CD8-positive, alpha-beta memory T cell (primary cell): ENCODE measurements at places on chromosomes 3 and 15.
A peak's percentile ranks its signal among the peaks of the same experiment; 100 is the strongest.

GRCh38 chr3:120454076-120454689 is 3.4 kb upstream of the FSTL1 start:
- no peaks in the 10 kb centered on the region for H3K36me3 ChIP-seq
- H3K4me3 ChIP-seq, result no peak overlapping the region
- peaks cover 7% of the 10 kb centered on the region for H3K27me3 ChIP-seq

DNA sequence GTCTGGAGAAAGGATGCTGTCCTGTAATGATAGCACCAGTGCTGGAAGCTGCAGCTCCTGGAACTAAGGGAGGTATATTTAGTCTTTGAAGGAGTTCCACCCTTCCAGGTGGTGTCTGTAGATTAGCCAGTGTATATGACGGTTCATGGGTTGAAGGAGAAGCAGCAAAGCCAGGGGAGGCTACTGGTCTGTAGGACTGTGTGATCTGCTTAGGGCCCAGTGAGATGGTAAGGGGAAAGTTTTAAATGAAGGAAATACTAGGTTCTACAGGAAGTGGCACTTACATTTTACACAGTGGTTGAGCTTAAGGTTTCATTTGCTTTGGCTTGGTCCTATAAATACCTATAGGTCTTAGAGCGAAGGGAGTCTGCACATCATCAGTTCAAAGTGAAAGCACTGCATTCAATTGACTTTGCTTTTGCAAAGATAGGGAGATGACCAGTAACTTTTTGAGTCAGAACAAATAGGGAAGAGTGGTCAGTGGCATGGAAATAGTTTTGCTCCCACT is 5.6 kb downstream of the SLC25A38 start:
- DNase-seq, result no peak
- H3K27ac ChIP-seq, result peak overlapping the region; percentile 34
- H3K4me3 ChIP-seq, result no peak overlapping the region

GRCh38 chr15:90376789-90377188 is 11.3 kb upstream of the IQGAP1 start:
- peak overlapping the region; percentile 19 for H3K4me3 ChIP-seq
- peak; percentile 79 for DNase-seq
- no peaks in the 10 kb centered on the region for H3K27me3 ChIP-seq
- H3K4me1 ChIP-seq, result peaks cover 35% of the 10 kb centered on the region

DNA sequence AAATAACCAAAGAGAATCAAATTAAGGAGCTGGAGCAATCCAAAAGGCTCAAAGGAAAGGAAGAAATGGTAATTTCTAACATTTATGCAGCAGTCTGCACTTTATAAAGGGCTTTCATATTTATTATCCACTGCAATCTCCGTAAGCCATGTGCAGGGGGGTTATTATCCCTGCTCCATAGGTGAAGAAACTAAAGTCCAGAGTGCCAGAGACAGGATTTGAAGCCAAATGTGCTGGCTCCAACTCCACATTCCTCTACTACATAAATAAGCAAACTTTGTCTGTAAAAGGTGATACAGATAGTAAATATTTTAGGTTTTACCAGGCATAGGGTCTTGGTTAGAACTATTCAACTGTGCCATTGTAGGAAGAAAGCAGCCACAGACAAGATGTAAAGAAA is 221.4 kb downstream of the MINAR1 start:
- no peak overlapping the region for H3K4me3 ChIP-seq
- H3K4me1 ChIP-seq, result no peaks in the 10 kb centered on the region
- DNase-seq, result no peak
- no peaks in the 10 kb centered on the region for H3K36me3 ChIP-seq
- no peak overlapping the region for H3K27ac ChIP-seq

DNA sequence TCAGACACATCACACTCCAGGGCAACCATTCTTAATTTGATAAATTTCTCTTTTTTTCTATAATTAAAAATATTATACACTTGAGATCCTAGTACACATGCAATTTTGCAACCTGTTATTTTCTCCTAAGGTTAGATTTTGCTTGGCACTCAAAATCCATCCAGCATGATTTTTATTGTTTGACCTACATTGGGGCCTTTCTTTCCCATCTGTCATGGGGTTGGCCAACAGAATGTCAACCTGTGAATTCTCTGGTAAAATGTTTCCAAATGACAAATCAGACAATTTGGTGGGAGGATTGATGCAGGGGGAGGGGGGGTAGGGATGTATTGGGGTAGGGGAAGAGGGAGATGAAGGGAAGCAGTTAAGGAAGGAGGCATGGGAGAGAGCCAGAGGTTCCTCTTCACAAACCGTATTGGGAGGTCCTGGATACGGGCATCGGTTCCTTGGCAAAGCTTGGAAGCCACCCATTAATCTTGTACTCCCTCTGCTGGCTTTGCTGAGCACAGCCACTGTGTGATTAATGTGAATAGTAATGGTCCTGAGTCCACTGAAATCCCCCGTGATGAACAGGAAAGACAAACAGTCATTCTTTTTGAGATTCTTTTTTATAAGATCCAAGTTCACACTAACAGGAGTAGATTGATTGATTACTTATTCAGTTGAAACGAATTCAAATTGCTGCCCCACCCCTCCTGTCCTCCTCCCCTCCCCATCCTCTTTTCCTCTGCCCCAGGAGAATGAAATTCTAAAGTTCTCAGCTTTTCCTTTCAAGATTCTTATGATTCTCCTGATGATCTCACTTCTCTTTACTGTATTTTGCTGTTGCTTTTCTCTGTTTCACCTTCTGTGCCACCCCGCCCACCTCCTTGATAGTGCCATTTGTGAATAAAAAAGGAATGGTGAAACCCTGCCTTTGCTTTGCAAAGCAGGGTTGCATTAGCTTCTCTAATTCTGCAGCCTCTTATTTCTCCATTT is 82.2 kb upstream of the SLC25A26 start:
- no peaks in the 10 kb centered on the region for H3K4me1 ChIP-seq
- H3K27ac ChIP-seq, result no peak overlapping the region
- H3K27me3 ChIP-seq, result no peaks in the 10 kb centered on the region
- no peak overlapping the region for H3K4me3 ChIP-seq
- no peaks in the 10 kb centered on the region for H3K36me3 ChIP-seq

- no peak overlapping the region for H3K27ac ChIP-seq
- H3K4me3 ChIP-seq, result no peak overlapping the region
- no peak for DNase-seq
- no peaks in the 10 kb centered on the region for H3K4me1 ChIP-seq
These were observed 669.9 kb upstream of the CCDC54 start for GRCh38 chr3:106707347-106707746.
